ENCODE measurements at places on chromosomes 2 and 18.

- no peak for DNase-seq
Observed at GRCh38 chr2:149988361-149988760, 400.8 kb upstream of the MMADHC start.

GRCh38 chr2:222952204-222952603 is 91.4 kb downstream of the ACSL3 start:
- no peak for DNase-seq

DNA sequence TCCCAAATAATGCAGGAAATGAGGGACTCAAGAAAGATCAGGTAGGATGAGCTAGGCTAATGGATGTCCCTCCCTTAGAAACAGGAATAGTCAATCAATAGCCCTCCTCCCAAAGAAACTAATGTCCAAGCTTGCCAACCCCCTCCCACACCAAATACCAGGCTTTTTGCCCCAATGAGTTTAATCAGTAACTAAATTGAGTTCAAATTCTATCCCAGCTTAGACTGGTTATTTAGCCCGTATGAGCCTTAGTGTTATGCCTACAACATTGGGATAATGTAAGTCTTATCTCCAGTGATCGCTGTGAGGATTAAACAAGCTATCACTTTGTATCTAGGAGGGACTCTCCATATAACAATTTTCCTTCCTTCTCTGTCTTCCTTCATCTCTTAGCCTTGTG is 310.7 kb downstream of the DPP10 start:
- no peak for DNase-seq

DNA sequence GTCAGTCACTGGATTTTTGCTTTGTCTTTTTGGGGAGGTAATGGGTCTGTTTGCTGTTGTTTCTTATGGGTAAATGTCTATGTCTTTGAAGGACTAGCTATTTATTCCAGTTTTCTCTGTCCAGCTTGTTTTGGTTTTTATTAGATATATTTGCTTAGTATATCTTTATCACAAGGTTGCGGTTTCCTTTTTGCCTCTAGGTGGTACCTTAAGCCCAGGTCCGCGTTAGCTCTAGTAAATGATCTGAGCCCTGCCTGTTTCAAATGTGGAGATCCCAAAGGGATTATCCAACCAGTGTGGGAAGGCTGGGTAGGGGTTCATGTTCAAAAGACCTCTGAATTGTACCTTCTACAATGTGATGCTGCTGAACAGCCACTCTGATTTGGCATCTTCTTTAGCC is 114.5 kb downstream of the MYO3B start:
- no peak for DNase-seq

- no peak for DNase-seq
Observed at GRCh38 chr18:62522178-62522503, 684 bp upstream of the ZCCHC2 start.

- DNase-seq: no peak
Observed at GRCh38 chr18:56245866-56246580, 392.4 kb downstream of the TXNL1 start.

GRCh38 chr2:40405465-40405864 is 46.4 kb downstream of the SLC8A1 start:
- no peak for DNase-seq

- no peak for DNase-seq
Observed at GRCh38 chr2:28377195-28377816, 15.4 kb upstream of the FOSL2 start.

- no peak for DNase-seq
Observed at GRCh38 chr2:46260305-46260704, 36.9 kb upstream of the EPAS1 start.

- no peak for DNase-seq
Observed at GRCh38 chr2:236795861-236796219, 226.2 kb downstream of the ACKR3 start.

- no peak for DNase-seq
Observed at GRCh38 chr2:37262522-37262921, 31.1 kb downstream of the NDUFAF7 start.

- DNase-seq: no peak
Observed at GRCh38 chr2:101803945-101804696, 106.6 kb downstream of the MAP4K4 start.

DNA sequence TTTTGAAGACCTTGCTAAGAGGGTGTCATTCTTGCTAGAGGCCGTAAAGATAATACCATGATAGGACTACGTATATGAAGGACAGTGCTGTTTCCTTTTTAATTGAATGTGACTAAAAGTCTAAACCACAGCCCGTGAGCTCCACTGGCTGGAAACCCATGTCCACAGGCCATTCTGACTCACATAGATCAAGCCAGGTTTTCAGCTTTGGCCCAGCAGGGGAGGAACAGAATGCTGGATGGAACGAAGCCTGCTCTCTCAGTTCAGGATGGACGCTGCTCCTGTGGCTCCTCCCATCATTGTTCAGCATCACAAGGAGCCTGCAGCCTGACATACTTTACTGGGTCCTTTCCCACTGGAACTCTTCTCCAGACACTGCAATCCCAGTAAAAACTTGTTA is 47.6 kb downstream of the ALPK2 start:
- DNase-seq: no peak

GRCh38 chr2:204669382-204669781 is 124.1 kb downstream of the PARD3B start:
- DNase-seq: no peak

- DNase-seq: no peak
Observed at GRCh38 chr2:58158481-58158880, 82.6 kb downstream of the FANCL start.

DNA sequence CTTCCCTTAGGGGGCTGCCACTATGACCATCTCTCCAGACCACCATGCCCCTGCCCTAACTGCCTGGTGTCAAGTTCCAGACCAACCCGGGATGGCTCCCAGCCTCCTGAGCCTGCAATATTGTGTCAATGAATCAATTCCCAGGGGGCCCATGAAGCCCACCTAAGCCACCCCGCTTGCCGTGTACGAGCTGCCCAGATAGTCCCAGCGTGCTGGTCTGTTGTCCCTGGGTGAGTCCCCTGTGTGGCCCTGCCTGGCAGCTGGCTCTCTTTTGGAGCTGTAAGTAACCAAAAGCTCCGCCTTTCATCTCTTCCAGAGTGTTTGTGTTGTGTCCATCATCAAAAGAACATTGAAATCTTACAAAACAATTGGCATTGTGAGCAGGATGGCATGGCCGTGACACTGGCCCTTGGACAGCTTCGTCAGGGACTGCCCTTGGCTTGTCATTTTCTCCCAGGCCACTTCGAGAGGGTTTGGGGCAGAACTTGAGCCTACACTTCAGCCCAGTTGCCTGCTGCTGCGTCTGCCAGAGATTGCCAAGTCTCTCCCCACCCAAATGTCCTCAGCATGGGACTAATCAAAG is 11.3 kb upstream of the MAL start:
- DNase-seq: no peak

DNA sequence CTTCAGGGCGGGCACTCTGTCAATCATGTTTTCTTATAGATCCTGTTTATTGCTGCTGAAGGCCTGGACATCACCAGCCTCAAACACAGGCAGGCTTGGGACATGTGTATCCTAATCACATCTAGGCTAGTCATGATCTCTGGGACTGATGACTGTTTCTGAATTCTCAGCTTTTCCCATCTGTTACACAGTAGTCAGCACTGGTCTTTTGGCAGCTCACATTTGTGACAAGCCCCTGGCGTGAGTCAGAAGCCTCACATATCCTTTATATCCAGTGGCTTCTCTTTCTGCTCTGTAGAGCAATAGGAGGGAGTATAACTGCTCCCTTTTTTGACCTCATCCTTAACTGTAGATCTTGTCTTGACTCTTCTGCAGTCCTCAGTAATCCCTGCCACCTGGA is 4.5 kb downstream of the SEMA4F start:
- DNase-seq: no peak

DNA sequence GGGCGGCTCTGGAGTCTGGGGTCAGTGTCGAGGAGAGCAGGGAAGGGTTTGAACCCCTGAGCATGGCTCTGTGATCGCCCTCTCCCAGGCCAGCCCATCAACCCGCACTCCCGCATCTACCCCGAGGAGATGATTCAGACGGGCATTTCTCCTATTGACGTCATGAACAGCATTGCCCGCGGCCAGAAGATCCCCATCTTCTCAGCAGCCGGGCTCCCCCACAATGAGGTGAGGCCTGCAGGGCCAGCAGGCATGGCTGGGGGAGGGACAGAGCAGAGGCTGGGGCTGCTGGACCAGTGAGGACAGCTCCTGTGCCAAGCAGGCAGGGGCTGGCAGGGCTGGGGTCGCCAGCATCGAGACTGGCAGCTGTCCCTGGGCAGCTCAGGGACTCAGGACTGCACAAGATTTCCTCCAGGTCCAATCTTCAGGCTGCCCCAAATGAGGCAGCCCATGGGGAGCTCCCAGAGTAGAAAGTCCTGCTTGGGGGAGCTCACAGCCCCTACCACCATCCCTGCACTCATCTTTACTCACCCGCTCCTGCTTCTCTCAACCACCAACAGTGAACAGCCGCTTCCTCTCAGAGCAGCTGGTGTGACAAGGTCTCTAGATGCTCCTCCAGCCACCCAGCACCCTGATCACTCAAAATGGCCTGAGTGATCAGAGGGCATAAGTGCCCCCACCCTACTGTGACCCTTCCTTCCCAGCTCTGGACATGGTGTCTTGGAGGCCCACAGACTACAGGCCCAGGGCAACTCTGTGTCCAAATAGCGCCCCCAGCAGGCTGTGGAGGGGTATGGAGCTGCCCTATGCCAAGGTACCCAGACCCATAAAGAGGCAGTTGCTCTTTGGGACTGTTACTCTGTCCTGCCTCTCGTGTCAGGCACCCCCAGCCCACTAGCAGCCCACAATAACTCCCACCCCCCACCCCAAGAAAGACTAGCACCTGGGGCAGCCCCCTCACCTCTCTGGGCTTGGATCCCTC is 18.3 kb upstream of the ANKRD53 start:
- no peak for DNase-seq

- DNase-seq: no peak
Observed at GRCh38 chr2:111143107-111143842, 22.6 kb downstream of the BCL2L11 start.

DNA sequence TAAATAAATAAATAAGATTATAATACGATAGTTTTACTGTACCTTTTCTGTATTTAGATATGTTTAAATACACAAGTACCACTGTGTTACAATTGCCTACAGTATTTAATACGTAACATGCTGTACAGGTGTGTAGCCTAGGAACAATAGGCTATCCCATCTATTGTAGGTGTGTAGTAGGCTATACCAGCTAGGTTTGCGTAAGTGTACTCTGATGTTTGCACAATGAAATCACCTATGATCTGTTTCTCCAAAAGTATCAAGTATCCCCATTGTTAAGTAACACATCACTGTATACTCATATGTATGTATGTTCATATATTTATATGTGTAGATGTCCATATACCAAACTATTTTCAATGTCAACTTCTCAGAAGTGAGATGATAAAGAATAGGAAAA is 118.2 kb upstream of the RND3 start:
- no peak for DNase-seq

DNA sequence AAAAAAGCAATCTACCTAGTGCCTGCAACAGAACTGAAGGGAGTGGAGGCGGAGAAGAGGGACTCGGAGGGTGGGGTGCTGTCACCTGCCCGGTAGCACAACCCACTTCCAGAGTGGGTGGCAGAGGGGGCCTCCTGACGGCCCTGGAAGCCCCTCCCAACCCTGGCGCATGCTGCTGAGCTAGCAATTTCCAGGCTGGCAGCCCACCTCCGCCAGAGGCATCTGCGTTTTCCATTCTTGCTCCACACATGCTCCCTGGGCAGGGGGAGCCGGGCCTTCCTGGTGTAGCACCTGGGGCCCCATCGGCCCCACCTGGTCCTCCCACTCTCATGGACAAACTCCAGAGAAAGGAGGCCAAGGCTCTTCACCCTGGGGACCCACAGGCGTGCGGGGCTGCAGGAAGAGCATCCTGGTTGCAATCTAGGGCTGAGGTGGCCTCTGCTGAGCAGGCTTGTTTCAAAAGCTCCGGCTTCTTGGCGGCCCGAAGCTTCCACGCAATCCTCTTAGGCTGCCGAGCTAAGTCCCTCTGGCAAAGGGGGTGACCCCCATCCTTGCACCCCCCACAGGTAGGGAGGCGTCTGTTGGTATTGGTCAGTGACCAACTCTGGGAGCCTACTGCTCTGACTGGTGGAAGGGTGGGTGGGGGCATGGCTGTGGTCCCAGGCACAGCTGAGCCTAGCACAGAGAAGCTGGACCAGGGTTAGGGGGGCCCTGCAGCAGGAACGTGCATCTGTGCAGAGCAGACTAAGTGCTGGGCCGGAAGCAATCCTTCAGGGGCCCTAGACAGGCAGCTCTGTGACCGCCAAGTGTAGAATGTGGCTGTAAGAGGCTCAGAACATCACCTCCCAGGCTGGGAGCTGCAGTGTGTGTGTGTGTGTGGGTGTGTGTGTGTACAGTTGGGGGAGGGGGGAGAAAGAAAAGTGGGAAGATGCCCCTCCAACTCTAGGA is 2.6 kb downstream of the HS6ST1 start:
- DNase-seq: no peak

- no peak for DNase-seq
Observed at GRCh38 chr2:28364610-28365009, 28.0 kb upstream of the FOSL2 start.

GRCh38 chr2:66560683-66561082 is 125.8 kb downstream of the MEIS1 start:
- no peak for DNase-seq

GRCh38 chr2:134975281-134976009 is 56.8 kb downstream of the CCNT2 start:
- no peak for DNase-seq

- DNase-seq: no peak
Observed at GRCh38 chr18:79445221-79445620, 49.5 kb downstream of the NFATC1 start.

GRCh38 chr2:10924859-10925258 is 13.1 kb downstream of the KCNF1 start:
- DNase-seq: no peak

DNA sequence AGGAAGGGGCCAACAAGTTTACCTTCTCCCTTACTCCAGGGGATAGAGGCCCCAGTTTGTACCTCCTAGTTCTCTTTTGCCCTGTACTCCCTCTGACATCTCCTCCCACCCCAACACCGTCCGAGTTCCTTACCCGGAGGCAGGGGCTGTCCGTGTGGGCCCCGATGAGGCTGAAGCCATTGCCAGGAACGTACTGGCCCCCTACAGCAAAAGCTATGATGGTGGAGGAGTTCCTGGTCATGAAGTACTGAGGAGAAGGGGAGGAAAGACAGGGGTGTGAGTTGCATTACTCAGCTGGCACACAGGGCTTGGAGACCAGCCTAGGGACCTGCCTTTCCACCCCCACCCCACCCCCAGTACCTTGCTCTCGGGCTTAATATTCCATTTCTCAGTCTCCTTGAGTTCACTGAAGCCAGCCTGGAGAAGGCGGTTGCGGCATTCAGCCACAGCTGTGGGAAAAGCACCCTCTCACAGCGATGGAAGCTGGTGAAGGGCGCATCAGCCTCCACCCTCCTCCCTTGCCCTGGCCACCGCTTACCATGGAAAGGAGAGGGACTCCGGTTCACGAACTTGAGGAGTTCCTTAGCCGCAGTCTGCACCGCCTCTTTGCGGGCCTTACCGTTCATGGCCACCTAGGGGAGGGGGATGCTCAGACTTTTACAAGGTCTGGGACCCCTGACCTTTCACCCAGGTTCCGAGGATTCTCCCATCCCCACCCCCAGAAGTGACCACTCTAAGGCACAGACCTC is 1.0 kb downstream of the DNPEP start:
- no peak for DNase-seq

Measured in hindlimb muscle (tissue), 1 donor.